ENCODE measurements at places on chromosomes 6 and 20.

- no peak for DNase-seq
These were observed 31.2 kb downstream of the SYNE1 start for GRCh38 chr6:152605941-152606340.

- no peak for DNase-seq
These were observed 55.0 kb upstream of the BHLHE23 start for GRCh38 chr20:63061771-63062100.

- DNase-seq, result no peak
These were observed 41.7 kb downstream of the PHF3 start for GRCh38 chr6:63677282-63677681.

GRCh38 chr20:23272176-23273029 lies 78.2 kb upstream of the NXT1 start:
- DNase-seq, result no peak

GRCh38 chr6:21080221-21080620 lies 513.3 kb upstream of the SOX4 start:
- no peak for DNase-seq

GRCh38 chr6:79430913-79431536 lies 106.2 kb downstream of the LCA5 start:
- no peak for DNase-seq

GRCh38 chr6:158086504-158087223 lies 81.4 kb downstream of the SERAC1 start:
- no peak for DNase-seq

- no peak for DNase-seq
These were observed 28.4 kb downstream of the SYNJ2 start for GRCh38 chr6:158009935-158010585.

- DNase-seq, result no peak
These were observed 52.9 kb upstream of the TAF8 start for GRCh38 chr6:41997456-41997855.

GRCh38 chr20:17611540-17612286 lies 41.8 kb downstream of the DSTN start:
- DNase-seq, result no peak

- DNase-seq, result no peak
These were observed 36.6 kb upstream of the NFATC2 start for GRCh38 chr20:51579137-51579536.

- DNase-seq, result no peak
These were observed 23.6 kb downstream of the BMP6 start for GRCh38 chr6:7749478-7749877.

- no peak for DNase-seq
These were observed 214.5 kb upstream of the SASH1 start for GRCh38 chr6:148128014-148128730.

DNA sequence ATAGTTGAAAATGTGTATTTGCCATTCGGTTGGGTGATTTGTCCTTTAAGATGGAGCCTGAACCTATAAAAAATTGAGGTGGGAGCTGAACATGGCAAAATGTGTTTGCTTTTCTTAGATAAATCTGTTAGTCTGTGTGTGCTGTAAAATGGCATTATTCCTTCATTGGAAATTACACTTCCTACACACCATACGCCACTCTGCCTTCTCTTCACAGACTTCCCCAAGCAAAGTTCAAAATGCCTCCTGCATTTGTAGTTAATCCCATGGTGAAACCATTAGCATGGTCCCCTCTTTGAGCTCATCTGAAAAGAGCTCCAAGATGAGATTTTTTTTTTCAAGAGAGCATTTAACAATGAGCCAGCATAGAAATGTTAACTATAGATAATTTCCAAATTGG lies 567 bp downstream of the ADTRP start:
- no peak for DNase-seq

GRCh38 chr6:11900662-11901598 lies 111.2 kb upstream of the HIVEP1 start:
- DNase-seq, result no peak

GRCh38 chr6:107612762-107613415 lies 123.0 kb downstream of the SOBP start:
- DNase-seq, result no peak

DNA sequence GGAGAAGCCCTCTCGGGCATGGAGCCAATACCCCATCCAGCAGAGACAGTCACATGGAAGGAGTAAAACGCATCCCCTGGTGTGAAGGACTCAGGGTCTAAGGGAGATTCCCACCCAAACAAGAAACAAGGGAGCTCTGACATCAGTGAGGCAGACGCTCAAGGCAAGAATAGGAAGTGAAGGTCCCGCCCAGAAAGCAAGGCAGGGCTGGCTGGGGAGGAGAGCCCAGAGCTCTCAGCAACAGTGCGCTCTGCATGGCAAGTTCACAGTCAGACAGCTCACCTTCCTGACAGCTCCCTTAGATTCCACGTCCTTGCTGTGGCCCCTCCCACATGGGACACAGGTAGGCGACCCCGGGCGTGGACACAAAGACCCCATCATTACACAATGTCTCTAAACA lies 85.6 kb downstream of the TTLL2 start:
- no peak for DNase-seq

DNA sequence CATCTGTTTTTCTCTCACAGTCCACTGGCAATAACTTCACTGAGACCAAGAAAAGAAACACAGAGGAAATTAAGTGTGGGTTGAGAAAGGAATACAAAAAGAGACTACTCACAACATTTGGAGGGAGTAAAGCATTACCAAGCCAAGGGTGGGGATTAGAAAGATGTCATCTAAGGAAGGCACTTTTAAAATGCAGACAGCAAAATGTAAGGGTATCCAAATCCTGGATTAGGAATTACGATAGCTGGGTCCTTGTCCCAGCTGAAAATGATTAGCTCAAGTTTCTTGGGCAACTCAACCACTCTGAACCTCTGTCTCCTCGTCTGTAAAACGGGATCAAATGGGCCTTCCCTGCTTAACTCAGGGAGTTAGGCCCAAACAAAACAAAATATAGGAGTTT lies 2.2 kb downstream of the LEMD2 start:
- no peak for DNase-seq

DNA sequence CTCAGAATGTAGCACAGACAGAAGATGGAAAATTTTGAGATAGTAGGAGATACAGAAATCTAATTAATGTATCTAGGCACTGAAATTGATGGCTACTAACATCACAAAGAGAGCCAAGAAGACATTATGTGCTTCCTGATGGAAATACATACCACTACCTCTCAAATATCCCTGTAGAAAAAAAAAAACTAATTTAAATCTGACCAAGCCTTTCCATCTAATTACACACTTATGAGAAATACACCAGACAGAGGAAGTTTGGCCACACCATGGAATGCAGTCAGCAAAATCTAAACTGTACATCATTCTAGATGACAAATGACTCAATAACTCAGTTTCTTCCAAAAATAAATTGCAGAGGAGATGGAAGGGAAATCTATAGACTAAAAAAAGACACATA lies 18.9 kb downstream of the VPS52 start:
- DNase-seq, result no peak

DNA sequence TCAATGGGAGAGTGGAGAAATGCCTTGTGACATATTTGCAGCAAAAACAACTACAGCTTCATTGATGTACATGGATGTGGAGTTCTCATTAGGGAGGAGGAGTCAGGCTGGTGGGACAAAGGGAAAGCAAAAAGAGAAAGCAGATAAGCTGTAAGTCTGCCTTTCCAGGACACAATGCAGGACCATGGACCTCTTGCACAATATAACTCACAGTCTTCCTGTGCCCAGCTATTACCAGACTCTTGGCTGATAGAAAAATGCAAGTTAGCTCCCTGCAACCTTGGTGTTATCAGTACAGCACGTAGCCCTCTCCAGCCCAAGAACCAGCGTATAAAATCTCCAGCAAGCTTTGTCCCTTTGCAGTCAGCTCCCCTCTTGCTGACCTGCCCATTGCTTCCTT lies 232.3 kb downstream of the NFATC2 start:
- no peak for DNase-seq

DNA sequence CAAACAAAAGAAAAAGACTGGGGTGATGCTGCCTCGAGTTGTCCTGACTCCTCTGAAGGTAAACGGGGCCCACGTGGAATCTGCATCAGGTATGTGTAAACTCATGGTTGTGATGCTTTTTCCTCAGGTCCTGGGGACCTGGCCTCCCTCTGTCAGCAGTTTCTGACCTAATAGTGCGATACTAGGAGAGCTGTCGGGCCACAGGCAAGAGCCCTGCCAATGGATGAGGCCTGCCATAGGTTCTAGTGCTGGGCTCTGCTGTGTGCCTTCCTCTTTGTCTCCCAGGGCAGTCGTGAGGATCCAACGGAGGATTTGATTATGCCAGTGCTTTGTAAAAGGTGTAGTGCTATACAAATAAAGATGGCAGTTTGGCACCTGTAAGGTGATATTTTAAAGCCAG lies 71.2 kb downstream of the ASXL1 start:
- no peak for DNase-seq

GRCh38 chr20:56689852-56690485 lies 60.9 kb downstream of the TFAP2C start:
- DNase-seq, result no peak

- DNase-seq, result no peak
These were observed 38.8 kb downstream of the EZR start for GRCh38 chr6:158780246-158780884.

DNA sequence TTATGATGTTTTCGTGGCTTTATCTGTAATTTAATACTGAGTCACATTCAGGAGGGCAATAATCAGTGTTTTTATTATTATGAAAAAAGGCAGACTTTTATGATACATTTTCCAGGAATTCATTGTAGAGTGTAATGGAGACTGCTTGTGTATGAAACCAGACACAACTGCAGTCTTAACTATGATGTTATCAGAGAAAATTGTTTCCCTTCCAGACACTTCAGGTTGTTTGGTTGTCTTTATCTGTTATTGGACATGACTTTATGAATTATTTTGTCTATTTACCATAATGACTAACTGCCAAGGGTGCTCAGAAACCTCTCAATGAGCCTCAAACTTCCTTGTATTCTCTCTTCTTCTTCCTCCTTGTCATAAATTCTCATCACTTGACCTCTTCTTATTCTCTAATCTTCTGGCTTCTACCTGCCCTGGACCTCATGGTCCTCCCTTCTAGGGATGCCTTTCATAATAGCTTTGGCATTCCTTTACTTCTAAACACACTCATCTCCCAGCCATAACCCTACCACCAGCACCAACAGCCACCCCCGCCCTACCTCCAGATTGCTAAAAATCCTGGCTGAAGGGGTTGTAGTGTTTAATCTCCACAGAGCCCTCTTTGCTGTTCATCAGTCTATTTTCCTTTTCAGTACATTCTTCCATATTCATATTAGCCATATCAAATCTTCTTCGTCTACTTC lies 492.5 kb downstream of the CDKAL1 start:
- DNase-seq, result no peak
